Activated T-cell treated with anti-CD3 and anti-CD28 coated beads, Interleukin-2, amount 50 U/mL, for 24 hours (primary cell): ENCODE measurements at places on chromosomes 6 and 20.

GRCh38 chr6:78243519-78243918 lies 590.7 kb downstream of the MEI4 start:
- DNase-seq, result no peak

GRCh38 chr6:101550451-101550850 lies 156.9 kb downstream of the GRIK2 start:
- no peak for DNase-seq

- no peak for DNase-seq
Measured at GRCh38 chr6:3648724-3649123, 102.8 kb downstream of the PXDC1 start.

- no peak for DNase-seq
Measured at GRCh38 chr6:26366504-26366903, 1.5 kb downstream of the BTN3A2 start.

DNA sequence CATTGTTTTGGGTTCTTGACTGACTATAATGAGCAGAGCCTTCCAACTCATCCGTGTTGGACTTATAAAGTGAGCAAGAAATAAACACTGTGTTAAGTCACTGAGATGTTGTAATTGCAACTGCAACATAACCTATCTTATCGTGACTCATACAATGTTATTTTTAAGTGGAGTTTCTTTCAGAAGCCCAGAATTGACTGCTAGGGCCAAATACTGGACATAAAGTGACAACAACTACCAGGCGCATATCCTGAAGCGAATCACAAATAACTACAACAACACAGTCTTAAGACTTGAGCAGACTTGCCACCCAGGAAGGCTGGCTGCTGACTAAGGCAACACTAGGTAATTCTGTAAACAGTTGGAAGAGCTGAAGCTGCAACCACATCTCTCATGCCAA lies 326.6 kb downstream of the COL12A1 start:
- no peak for DNase-seq

- no peak for DNase-seq
Measured at GRCh38 chr6:157148391-157149323, 174.7 kb downstream of the TMEM242 start.

- no peak for DNase-seq
Measured at GRCh38 chr6:159184559-159184958, 15.4 kb downstream of the FNDC1 start.

DNA sequence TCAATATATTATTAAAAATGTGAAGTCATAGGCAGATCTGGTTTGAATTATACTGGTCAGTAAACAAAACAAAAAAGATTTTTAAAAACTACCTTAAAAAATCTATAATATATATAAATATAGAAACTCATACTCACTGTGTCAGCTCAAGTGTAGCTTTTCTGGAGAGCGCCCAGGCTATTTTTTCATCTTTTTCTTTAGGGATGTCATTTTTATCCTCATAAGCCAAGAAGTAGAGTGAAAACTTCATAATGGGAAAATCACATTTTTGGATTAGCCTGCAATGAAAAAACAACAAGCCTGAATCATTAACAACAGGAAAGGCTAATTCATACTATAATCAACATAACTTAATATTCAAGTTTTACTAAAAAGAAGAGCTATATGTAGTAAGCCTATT lies 18.7 kb downstream of the GLO1 start:
- no peak for DNase-seq

- DNase-seq, result no peak
Measured at GRCh38 chr6:101662111-101662897, 268.8 kb downstream of the GRIK2 start.

GRCh38 chr6:31736021-31736767 lies at the start of gene CLIC1:
Gene CLIC1 (minus strand): TSS chr6:31736530. CDS start chr6:31736300, 230 bp downstream.
- DNase-seq, result peak; percentile 87

DNA sequence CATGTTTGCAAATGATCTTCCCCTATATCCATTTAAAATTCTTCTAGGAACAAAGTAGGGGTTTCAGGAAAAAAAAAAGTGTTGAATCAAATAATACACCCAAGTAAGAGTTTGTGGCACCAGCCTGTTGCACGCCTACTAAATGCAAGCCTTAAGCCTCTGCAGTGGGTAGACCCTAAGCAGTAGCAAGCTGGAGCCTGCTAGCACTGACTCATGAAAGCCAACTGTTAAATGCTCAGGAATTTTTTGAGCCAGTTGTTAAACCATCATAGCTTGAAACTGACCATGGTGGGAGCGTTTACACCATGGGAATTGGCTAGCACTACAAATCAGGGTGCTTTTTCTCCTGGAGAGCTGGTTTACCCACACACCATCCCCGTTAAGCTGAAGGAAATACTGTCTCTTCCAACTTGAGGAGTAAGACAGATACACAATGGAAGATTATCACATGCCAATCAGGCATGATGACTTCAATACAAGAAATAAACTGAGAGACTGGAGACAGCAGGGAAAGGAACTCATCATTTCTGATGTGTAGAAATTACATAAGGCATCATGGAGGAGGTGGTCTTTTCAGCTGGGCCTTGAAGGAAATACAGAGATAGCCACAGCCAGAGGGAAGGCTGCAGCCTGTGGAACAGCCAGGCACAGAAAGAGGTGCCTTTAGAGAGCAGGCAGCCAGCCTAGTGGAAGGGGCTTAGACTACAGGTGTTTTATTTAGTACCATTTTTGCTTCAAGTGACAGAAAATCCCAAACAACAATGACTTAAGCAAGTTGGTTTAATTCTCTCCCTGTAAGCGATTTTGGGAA lies 110.8 kb downstream of the SNX5 start:
- DNase-seq, result no peak

DNA sequence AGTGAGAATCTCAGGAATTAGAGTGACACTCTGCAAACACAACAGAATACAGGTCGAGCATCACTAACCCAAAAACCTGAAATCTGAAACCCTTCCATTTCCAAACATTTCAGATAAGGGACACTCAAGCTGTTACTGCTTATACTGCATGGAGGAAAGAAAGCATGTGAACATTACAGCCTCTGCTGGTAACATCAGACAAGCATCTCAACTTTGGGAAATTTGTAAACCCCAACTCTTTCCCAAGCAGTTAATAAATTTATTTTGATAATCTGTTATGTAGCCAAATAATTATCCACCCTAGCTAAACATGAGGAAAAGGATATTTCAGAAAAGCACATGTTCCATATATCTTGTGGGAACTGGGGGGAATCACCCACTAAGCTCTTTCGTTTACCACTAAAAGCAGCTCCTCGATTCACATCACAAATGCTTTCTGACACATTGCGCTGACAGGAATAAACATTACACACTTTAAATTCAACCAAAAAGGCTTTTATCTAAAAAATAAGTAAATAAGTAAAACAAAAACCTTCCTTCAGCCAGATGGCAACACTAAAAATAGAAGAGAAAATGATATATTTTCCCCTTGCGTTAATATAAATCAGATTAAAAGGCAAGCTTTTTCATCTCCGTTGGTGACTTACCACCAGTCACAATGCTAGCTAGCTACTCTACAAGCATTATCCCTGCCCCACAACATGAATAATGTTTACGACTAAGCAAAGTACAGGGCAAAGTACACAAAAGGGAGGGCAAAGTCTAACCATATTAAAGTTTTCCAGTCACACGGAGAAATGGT lies 120.8 kb downstream of the MAP7 start:
- no peak for DNase-seq

- no peak for DNase-seq
Measured at GRCh38 chr20:55514531-55514930, 490.8 kb downstream of the CBLN4 start.

- no peak for DNase-seq
Measured at GRCh38 chr6:121157906-121158305, 176.4 kb downstream of the TBC1D32 start.

GRCh38 chr20:51417250-51418136 lies 125.0 kb downstream of the NFATC2 start:
- DNase-seq, result no peak

DNA sequence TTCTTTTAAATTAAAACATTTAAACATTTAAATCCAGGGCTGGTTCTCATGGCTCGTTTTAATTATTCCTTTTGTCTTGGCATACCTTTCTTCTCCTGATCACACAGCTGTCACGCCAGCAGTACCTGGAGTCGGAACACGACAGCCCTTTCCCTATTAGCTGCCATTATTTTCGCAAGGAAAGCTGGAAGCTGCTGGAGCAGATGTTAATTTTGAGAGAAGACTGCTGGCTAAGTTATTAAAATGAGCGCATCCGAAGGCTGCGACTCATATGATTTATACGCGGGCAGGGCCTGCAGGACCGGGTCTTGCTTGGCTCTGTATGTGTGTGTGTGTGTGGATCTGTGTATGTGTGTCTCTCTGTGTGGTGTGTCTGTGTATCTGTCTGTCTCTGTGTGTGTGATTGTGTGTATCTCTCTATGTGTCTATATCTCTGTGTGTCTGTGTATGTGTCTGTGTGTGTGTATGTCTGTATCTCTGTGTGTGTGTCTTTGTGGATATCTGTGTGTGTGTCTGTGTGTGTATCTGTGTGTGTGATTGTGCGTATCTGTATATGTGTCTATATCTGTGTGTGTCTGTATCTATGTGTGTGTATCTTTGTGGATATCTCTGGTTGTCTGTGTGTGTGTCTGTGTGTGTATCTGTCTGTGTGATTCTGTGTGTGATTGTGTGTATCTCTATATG lies 191.5 kb downstream of the CDH4 start:
- DNase-seq, result no peak

- no peak for DNase-seq
Measured at GRCh38 chr20:52534616-52535015, 343.0 kb upstream of the ZFP64 start.

DNA sequence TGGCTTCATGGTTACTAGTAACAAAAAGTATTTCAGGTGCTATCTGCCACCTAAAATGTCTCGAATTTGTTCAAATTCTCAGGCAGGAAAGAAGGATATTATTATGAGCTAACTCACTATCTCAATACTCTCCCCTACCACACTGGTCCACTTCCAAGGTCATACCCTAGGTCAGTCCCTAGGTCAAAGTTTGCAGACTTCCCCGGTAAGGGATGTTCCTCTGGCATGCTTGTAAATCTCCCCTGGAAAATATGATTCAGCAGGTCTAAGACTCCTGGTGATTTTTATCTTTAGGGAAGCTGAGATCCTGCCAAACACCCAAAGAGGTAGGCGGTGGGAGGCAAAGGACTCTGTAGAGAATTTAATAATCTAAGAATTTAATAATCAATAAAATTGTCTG lies 6.7 kb downstream of the AHCY start:
- no peak for DNase-seq
